ENCODE measurements at places on chromosomes 4 and X. TPM values are rescaled to one million over a fixed set of nuclear protein-coding genes. Genes with fewer than 3 reads are reported as not detected.

DNA sequence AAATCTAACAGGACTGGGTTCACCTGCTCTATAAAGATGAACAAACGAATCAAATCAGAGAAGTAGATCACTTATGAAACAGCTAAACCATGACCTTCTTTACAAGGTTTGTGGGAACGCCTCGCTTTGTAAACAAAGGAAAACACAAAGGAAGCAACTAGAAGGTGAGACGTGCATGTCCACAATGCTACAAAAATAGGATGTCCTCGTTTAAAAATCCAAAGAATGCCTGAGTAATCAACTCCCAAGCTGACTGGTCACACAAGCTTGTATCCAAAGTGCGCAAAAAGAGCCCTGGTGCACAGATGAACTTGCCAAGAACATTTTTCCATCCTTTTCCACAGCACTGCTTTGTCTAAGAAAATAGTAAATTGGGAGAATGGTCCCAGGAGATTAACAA is 6.3 kb upstream of the SH3KBP1 start:
- DNase-seq, result no peak

- no peak for DNase-seq
These were observed 1.6 kb downstream of the RPL34 start for GRCh38 chr4:108622022-108622421.

DNA sequence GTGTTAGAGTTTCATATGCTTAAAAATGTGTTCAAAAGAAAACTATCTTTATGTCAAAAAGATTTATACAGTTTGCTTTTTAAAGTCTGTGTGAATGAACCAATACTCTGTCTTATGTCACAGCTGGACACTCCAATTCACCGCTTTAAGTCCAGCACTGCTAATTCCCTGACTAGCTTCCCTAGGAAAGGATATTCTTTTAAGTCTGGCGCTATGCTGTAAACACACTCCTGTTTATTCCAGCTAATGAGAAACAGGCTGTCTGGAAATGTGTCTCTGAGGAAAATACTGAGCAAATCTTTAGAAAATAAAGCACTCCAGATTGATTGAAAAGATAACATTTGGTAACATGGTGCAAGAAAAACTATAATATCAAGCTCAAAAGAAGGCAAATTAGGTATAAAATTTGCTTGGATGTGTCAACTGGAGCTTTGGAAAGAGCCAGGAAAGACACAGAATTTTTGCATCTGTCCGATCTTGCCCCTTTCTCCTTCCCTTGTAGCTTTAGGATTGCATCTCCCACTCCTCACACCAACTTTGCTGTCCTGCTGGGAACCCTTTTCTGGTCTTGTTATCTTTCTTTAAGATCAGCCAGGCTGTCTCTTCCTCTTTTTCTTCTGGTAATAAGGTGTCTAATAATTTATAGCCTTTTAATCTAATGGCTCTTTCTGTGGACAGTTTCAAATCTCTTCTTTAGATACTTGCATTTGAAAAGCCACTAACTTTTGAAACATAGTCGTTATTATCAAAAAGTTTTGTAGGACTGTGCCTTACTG is 40.9 kb upstream of the VEGFC start:
- DNase-seq, result no peak

GRCh38 chr4:188110036-188110435 is 633 bp upstream of the TRIML2 start:
- no peak for DNase-seq

DNA sequence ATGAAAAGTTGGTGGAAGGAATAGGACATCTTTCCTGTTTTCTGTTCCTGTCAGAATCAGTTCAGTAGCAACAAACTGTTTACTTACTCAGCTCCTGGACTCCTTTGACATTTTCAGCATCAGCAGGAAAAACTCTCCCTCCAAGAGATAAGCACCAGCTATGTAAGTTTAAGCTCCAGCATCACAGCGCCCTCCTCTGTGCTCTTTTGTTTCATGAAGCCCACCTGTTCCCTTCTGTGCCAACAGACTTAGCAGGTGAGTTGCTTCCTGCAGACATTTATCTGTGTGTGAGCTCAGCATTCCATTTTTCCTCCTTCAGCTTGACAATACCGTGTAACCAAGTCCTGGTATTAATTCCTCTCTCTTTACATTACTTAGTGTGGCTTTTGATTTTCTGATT is 644.1 kb upstream of the AGA start:
- no peak for DNase-seq

DNA sequence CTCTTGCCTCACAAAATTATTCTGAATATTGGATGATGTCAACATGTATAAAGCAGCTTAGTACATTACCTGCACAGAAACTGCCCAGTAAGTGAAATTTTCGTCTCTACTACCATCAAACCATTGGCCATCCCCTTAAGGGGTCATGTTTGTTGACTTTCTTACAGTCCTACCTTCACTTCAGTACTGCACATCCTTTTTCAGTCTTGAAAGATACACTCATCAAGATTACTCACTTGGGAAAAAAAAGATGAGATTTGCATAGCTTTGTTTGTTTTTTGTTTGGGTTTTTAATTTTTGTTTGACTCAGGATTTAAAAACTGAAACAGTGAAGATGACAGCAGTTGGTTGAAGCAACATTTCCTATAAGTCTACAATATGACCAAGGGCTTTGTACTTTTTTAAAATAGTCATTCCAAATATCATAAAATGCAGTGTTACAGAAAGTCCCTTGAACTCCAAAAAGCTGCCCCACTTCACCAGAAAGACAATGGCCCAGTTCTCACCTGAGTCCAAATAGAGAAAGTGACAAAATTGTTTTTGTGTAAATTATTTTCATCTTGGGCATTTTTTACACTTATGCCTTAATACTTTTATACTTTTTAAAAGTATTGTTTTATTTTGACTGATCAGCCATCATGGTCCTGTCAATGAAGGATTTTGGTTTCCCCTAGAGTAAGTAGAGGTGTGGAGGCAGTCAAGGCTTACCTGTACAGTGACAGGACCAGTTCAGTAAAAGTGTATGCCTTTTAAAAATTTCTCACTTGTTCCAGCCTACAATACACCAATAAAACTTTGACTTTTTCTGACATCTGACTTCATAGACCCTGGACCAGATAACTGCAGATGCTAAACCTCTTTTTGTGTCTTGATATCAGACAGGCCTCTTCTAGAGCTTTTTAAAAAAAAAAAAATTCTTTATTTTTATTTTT is 59.7 kb upstream of the EDA2R start:
- no peak for DNase-seq

KLB gene
- total RNA-seq, result 0.27 TPM

CITED1 gene
- total RNA-seq, result 3.9 TPM

P2RY4 gene
- 0.54 TPM for total RNA-seq
